ENCODE measurements at places on chromosomes 1 and 21.
A peak's percentile ranks its signal among the peaks of the same experiment; 100 is the strongest.

DNA sequence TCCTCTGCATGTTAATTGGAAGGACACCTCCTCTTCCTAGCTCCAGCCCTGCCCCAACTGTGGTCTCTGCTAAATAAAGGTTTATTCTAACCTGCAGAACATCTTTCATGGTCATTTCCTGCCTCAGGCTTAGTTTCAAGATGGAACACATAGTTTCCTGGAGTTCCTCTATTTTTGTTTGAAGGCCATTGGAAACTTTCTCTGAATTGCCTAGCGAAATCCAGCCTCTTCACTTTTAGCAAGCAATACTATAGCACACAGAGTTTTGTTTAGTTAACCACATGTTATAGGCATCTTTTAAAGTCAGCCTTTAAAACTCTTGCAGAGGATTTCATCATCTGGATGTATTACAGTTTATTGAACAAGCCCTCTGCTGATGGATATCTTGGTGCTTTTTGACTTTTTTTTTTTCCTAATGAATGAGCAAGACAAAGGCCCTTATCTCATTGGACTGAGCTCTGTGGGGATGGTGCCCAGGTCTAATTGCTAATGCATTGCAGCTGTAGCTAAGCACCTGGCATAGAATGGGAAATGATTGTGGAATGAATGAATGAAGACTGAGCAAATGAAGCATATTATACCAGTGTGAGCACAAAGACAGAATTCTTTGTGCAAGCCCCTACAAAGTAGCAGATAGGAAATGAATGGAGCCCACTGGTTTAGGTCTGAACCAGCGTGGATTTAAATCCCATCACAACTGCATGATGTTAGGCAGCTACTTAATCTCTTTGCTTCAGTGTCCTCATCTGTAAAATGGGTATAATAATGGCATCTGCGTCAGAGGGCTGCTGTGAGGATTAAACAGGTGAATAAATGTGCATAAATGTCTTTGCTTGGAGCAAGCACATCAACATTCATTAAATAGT, 641 bp upstream of the CFAP107 start:
- DNase-seq = no peak

- DNase-seq = no peak
Observed at GRCh38 chr1:3453891-3454810, at the start of gene ARHGEF16. TSS of gene ARHGEF16 (plus strand) at chr1:3454665. CDS start at chr1:3463085, 8,420 bp downstream.

GRCh38 chr21:44331209-44331608, 8.0 kb downstream of the CFAP410 start:
- no peak for DNase-seq

DNA sequence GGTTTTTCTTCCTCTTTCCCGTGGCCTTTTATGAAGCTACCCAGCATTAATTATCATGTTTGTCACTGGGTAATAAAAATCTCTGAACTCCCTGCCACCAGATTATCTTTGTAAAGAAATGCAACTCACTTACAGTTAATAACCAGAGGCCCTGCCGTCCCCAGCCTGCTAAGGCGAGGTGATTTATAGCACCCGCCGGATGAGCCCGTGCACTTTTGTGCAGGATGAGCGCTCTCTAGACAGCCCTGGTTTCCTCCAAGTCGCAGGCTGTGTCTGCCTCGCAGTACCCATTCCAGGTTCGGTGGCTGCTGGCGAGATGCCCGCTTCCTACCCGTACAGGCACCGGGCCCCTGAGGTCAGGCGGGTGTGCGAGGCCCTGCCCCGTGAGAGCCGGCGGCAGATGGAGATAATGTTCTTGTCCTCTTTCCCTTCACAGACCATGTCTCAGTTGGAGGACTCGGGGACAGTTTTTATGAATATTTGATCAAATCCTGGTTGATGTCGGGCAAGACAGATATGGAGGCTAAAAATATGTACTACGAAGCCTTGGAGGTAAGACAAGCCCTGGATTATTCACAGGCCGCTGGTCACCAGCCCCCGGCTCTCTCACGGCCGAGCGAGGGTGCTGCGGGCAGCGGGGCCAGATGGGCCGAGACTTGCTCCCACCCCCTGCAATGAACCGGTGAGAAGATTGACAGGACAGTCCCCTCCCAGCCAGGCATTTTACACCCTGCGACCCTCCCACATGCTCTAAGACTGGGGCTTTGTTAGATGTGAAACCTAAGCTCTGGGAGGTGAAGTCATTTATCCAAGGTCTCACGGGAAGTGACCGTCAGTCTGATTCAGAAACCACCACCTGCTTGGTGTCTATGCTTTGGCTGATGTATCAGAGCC, 28.5 kb upstream of the SELENON start:
- peak; percentile 79 for DNase-seq

DNA sequence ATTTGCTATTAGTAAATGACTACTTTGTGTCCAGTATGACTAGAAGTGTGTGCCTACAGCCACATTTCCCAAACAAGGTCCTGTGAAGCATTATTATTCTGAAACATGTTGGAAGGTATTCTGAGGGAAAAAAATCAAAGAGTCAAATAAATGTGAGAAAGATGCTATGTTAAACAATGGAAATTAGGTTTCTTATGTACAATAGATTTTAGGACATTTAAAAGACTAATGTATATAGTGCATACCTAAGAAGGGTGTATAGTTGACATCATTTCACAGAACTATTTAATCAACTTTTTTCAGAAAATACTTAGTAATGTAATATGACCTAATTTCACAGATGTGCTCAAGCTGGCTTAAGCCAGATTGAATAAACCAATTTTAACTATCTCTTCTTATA, 582.5 kb downstream of the USP25 start:
- no peak for DNase-seq

- DNase-seq = no peak
Observed at GRCh38 chr1:201482755-201483154, 13.8 kb upstream of the PHLDA3 start.

DNA sequence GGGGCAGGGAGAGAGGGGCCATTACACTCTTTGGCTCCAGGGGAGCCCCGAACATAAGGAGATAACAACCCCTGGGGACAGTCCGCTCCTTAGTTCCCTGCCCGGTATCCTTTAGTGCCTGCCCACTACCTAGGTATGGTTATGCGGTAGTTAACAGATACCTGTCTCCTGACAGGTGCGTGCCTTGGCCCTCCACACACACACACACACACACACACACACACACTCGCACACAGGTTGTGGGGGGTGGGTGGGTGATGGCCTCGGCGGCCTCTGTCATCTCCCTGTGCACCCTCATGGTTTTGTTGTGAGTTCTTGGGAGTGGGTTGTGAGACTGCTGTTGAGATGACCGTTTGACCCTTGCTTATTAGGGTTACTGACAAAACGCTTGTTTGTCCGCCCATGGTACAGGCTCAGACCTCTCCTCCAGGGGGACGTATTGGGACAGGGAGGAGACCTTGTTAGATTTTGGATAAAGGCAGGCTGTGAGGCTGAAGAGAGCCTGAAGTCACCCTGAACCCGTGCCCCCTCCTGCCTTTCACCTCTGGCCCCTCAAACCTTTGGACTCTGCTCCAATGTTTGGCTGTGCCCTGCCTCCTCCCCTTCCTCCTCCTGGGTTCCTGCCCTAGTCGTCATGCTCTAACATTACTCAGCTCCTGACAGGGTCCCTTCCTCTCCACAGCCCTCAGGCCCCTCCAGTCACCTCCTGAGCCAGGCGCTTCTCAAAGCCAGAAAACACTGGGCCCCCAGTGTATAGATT, 979 bp downstream of the RASSF5 start:
- DNase-seq = no peak

DNA sequence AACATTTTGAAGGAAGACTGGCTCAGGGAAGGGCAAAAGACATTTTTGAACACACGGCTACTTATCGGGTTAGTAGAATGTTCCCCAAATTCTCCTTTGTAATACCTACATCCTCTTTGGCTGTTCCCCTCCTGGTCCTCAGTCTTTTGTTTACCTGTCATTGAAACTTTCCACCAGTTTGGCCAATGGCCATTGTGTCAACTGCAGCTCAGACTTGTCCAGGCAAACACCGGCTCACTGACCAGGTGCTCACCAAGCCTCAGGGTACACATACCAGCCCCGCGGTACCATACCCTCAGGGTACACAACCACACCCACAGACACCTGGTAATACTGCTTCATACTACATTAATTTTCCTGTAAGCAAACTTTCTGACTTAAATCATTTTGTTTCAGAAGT, 84.8 kb upstream of the ZNF648 start:
- no peak for DNase-seq

GRCh38 chr1:174877208-174877673, 122.5 kb upstream of the CACYBP start:
- no peak for DNase-seq

DNA sequence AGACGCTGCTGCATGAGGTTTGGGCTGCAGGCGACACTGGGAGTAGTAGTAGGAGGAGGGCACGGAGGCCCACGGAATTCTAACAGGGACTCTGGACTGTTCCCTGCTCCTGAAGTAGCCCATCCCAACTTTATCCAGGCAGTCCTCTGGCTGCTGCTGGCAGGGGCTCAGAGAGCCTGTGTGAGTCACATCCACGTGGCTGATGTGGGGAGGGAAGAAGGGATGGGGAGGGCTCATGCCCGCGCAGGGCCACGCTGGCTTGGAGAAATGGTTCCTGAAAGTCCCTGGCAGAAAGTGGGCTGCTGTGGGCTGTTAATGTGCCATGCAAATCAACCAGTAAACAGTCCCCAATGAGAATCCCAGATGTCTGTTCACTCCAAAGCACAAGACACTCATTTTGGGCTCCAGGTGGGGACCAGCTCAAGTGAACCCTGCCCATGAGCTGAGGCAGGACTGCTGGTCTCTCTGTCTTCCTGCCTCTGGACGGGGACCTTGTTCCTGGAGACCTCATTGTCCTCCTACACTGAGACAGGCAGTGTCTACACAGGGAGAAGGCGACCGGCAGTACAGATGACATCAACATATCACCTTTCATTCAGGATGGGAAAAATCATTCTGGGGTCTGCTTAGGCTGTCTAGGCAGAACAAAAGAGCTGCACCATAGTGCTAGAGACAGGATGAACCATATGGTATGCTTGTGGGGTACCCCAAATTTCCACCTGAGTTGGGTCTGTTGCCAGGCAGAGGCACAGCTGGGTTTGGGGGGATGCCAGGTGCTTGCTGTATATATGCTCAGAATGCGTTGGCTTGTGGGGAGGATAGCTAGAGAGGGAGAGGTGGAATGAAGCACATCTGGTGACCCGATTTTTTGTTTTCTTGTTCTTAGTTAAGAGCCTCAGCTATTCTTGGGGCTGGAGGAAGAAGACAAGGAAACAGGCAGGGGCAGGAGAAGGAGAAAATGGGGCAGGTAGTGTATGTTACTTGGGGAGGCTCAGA, 57.9 kb upstream of the FMOD start:
- no peak for DNase-seq

GRCh38 chr1:3902571-3903091, 2.6 kb upstream of the C1orf174 start:
- no peak for DNase-seq

- no peak for DNase-seq
Observed at GRCh38 chr1:65421351-65422025, 1.0 kb downstream of the LEPR start.

DNA sequence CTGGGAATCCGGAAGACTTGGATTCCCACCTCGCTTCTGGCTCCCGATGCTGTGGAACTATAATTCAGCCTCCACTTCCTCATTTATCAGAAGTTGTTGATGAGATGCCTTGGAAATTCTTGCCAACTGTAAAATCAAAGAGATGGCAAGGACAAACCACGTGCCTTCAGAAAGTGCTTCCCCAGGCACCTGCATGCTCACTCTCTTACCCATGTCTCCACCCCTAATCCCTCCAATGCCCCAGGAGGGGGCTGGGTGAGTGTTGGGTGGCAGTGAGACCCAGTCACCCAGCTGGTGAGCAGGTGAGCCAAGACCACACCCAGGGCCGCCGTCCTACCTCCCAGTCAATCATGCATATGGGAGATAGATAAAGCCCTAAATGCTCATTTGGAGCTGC, 160.8 kb downstream of the PSMG1 start:
- no peak for DNase-seq

GRCh38 chr1:28163496-28164161, 12.9 kb downstream of the PTAFR start:
- DNase-seq = no peak

GRCh38 chr1:24535021-24535424, 20.9 kb upstream of the NCMAP start:
- no peak for DNase-seq

DNA sequence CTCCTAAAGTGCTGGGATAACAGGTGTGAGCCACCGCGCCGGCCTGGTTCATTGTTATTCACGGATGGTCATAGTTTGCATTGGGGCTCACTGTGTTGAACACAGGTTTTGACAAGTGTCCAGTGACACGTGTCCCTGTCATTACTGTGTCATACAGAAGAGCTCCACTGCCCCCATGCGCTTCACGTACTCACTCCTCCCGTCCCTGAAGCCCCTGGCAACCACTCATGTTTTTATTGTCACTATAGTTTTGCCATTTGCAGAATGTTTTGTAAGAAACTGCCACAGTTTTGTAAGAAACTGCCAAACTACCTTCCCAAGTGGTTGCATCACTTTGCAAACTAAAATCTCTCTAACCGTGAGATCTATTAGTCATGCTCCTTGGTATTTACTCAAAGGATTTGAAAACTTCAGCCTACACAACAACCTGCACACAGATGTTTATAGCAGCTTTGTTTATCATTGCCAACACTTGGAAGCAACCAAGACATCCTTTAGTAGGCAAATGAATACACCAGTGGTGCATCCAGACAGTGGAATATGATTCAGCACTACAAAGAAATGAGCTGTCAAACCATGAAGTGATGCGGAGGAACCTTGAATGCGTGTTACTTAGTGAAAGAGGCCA, 163.2 kb upstream of the COL6A1 start:
- DNase-seq = no peak

DNA sequence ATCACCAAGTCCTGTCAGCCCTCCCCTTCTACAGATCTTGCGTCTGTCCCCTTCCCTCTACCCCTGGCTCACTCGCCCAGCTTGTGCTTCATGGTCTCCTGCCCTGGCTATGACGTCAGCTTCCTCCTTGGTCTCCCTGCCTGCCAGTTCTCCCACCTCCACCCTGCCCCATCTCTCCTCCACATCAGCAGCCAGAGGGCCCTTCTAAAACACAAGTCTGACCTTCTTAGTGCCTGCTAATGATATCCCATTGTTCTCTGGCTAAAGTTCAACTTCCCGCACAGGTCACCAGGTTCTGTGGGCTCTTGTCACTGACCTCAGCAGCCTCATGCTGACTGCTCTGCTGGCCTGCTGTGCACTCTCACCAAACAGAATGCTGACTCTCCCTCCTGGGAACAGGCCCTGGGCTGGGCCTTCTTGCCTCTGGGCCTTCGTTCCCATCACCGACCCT, 24.7 kb upstream of the MYCL start:
- no peak for DNase-seq

GRCh38 chr1:936348-937264, 12.9 kb downstream of the SAMD11 start:
- DNase-seq = no peak

GRCh38 chr1:22710701-22711049, at the start of gene EPHB2:
TSS of gene EPHB2 (plus strand) at chr1:22710839. CDS start at chr1:22710983, 144 bp downstream.
- DNase-seq = no peak

Data from right renal pelvis (tissue), 4 donors.